Large intestine (tissue), 12 donors: ENCODE measurements at places on chromosomes 7 and 10. TPM values are rescaled to one million over a fixed set of nuclear protein-coding genes. Genes with fewer than 3 reads are reported as not detected.

CLDN3 gene
- polyA plus RNA-seq, result 167 TPM

DEPP1 gene
- 13.4 TPM for polyA plus RNA-seq

SORCS3 gene
- polyA plus RNA-seq, result 1.7 TPM

LHPP gene
- polyA plus RNA-seq, result 40.7 TPM

ARMC3 gene
- polyA plus RNA-seq, result 0.52 TPM

MOGAT3 gene
- polyA plus RNA-seq, result 72.1 TPM

DNA sequence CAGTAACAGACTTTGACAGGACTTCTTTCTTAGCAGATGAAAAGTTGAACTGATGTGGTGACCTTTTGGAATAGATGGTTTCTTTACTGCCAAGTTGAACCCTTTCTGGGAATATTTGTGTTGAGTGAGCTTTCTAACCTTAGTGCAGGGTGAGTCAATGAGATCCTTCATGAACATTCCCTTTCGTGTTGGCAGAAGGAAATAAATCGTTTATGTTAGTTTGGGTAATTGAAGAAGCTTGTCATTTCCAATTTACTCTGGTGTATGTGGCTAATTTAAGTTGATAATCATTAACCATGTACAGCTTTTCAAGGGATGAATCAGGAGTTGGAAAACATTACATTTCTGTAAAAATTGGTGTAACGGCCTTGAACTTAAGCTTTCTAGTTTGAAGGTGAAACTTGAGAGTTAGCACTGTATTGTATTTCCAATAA is 43.4 kb downstream of the PTTG1IP2 start:
- H3K27ac ChIP-seq, result no peak overlapping the region
- H3K27me3 ChIP-seq, result no peaks in the 10 kb centered on the region
- no peaks in the 10 kb centered on the region for H3K4me1 ChIP-seq
- no peaks in the 10 kb centered on the region for H3K36me3 ChIP-seq
- no peak overlapping the region for H3K4me3 ChIP-seq

GRCh38 chr7:55657654-55658053 is 85.4 kb upstream of the VOPP1 start:
- no peak overlapping the region for H3K27ac ChIP-seq
- H3K4me3 ChIP-seq, result no peak overlapping the region
- H3K36me3 ChIP-seq, result no peaks in the 10 kb centered on the region

GRCh38 chr7:39672176-39672575 is 48.8 kb downstream of the RALA start:
- DNase-seq, result no peak
- H3K27me3 ChIP-seq, result no peaks in the 10 kb centered on the region
- H3K36me3 ChIP-seq, result no peaks in the 10 kb centered on the region
- no peak overlapping the region for H3K27ac ChIP-seq
- no peaks in the 10 kb centered on the region for H3K4me1 ChIP-seq

GRCh38 chr10:6071181-6072175 is 9.3 kb upstream of the IL2RA start:
- no peak overlapping the region for H3K27ac ChIP-seq
- no peak for DNase-seq
- H3K4me3 ChIP-seq, result no peak overlapping the region
- H3K36me3 ChIP-seq, result no peaks in the 10 kb centered on the region

DNA sequence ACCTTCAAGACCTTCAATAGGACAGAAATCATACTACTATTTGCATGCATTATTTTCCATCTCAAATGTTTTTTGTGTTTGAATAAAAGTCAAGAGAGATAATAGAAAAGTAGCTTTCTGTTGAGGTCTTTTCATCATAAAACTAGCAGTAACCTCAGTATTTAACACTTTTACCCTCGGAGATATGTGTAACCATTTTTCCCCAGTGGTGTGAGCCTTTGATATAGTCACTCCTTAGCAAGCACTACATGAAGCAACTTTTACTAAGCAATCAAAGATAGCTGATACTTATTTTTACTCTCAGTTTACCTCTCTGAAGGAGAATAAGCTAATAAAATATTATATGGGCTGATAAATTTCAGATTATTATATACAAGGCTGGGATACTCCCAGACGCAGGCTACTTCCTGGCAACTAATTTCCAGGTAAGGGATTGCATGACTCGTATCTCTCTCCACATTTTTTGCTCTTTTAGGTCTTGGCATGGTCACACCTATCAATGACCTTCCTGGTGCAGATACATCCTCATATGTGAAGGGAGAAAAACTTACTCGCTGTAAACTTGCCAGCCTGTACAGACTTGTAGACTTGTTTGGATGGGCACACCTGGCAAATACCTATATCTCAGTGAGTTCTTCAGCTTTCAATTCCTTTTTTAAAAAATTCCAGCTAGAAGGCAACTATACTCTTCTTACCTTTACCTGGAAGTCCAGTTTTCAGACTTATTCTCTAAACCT is 91.5 kb upstream of the MXI1 start:
- no peaks in the 10 kb centered on the region for H3K4me1 ChIP-seq
- no peak overlapping the region for H3K27ac ChIP-seq
- no peak overlapping the region for H3K4me3 ChIP-seq
- no peaks in the 10 kb centered on the region for H3K27me3 ChIP-seq

- no peak for DNase-seq
- no peaks in the 10 kb centered on the region for H3K4me1 ChIP-seq
- H3K4me3 ChIP-seq, result no peak overlapping the region
- no peaks in the 10 kb centered on the region for H3K27me3 ChIP-seq
These were observed 347.6 kb downstream of the MDFIC start for GRCh38 chr7:115269486-115269885.

- no peaks in the 10 kb centered on the region for H3K36me3 ChIP-seq
- H3K27ac ChIP-seq, result peak overlapping the region; percentile 51
- peak overlapping the region; percentile 10 for H3K4me3 ChIP-seq
- no peaks in the 10 kb centered on the region for H3K27me3 ChIP-seq
- DNase-seq, result peak; percentile 17
- peaks cover 22% of the 10 kb centered on the region for H3K4me1 ChIP-seq
These were observed 5.9 kb upstream of the LGI1 start for GRCh38 chr10:93751832-93752231.

- DNase-seq, result no peak
- peaks cover 34% of the 10 kb centered on the region for H3K36me3 ChIP-seq
- H3K27ac ChIP-seq, result no peak overlapping the region
These were observed 12.9 kb downstream of the AGK start for GRCh38 chr7:141563956-141564623.
